Vagina (tissue), 2 donors: ENCODE measurements at places on chromosomes 7 and 10. TPM values are rescaled to one million over a fixed set of nuclear protein-coding genes. Genes with fewer than 3 reads are reported as not detected.

GRCh38 chr10:1171182-1171581 is 115.0 kb downstream of the WDR37 start:
- no peak for DNase-seq

DNA sequence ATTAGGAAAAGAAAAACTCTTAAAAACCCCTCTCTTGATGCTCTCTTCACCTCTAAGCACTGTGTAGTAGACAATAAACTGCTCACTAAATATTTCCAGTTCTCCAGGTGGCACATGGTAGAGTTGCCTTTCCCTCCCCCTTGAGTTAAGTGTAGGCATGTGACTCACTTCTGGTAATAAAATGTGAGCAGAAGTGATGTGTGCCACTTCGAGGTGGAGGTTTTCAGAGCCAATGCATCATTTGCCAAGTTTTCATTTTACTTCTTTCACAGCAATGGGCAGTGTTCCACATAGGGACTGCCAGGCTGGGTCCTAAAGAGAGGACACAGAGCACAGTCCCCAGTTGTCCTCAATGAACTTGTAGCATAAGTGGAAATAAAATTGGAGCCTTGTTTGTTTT is 131.6 kb upstream of the NPY start:
- DNase-seq: no peak

- no peak for DNase-seq
These were observed 51.4 kb downstream of the C10orf67 start for GRCh38 chr10:23293145-23293724.

Gene PRLHR
- total RNA-seq: 23.1 TPM

Gene NPY4R
- 0.49 TPM for total RNA-seq
